ENCODE measurements at places on chromosomes 16 and 17.

DNA sequence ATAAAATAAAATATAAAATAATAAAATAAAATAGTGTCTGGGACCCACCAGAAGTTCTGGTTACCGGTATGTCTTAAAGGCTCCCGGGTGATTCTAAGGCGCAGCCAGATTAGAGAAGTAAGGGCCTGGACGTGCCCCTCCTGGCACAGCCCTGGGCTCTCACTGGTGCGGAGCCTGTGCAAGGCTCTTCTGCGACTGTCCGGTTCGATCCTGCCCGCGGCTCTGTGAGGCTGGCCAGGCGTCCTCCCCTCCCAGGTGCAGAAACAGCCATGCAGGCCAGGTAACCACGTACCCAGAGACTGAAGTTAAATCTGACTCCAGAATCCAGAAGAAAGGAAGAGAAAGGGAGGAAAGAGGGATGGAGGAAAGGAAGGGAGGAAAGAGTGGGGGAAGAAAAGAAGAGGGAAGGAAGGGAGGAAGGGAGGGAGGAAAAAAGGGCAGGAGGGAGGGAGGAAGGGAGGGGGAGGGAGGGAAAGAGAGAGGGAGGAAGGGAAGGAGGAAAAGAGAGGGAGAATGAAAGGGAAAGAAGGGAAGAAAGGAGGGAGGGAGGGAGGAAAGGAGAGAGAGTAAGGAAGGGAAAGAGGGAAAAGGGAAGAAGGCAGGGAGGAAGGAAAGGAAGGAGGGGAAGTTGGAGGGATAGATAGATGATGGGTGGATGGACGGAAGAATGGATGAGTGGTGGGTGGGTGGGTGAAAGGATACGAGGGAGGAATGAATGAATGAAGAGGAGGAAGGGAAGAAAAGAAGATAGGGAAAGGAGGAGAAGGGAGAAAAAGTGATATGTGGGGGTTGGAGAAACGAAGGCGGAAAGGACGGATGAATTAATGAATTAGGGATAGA, 42.3 kb downstream of the C16orf82 start:
- no peak for DNase-seq

DNA sequence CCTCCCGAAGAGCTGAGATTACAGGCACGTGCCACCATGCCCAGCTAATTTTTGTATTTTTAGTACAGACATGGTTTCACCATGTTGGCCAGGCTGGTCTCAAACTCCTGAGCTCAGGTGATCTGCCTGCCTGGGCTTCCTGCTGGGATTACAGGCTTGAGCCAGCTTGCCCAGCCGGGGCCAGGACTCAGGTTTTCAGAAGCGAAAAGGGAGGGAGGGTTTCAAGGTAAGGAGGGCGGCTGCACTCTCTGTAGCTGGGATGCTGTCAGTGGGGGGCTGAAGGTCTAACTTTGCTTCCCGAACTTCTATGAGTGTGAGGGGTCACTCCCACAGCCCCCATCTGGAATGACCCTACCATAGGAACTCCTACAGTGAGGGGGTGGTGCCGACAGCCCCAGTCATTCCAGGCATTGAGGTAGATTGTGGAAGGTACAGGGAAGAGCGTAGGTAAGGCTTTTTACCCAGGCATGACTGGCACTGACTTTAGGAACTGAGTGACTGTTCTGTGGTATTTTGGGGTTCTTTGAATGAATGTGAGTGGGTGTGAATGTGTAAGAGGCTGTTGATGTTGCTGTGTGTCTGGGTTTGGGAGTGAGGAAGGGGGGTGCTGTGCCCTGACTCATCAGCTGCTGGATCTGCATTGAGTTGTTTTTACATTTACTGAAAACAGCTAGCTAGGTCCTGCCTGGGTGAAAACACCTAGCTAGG, 3.8 kb upstream of the C1QL1 start:
- DNase-seq, result peak; percentile 48

GRCh38 chr17:20991276-20992037, 51.4 kb downstream of the USP22 start:
- no peak for DNase-seq

GRCh38 chr16:86572606-86573005, 5.7 kb upstream of the FOXL1 start:
- DNase-seq, result no peak

- DNase-seq, result no peak
Measured at GRCh38 chr17:81298325-81298990, 3.4 kb upstream of the SLC38A10 start.

- no peak for DNase-seq
Measured at GRCh38 chr16:47069313-47069712, 74.4 kb downstream of the NETO2 start.

DNA sequence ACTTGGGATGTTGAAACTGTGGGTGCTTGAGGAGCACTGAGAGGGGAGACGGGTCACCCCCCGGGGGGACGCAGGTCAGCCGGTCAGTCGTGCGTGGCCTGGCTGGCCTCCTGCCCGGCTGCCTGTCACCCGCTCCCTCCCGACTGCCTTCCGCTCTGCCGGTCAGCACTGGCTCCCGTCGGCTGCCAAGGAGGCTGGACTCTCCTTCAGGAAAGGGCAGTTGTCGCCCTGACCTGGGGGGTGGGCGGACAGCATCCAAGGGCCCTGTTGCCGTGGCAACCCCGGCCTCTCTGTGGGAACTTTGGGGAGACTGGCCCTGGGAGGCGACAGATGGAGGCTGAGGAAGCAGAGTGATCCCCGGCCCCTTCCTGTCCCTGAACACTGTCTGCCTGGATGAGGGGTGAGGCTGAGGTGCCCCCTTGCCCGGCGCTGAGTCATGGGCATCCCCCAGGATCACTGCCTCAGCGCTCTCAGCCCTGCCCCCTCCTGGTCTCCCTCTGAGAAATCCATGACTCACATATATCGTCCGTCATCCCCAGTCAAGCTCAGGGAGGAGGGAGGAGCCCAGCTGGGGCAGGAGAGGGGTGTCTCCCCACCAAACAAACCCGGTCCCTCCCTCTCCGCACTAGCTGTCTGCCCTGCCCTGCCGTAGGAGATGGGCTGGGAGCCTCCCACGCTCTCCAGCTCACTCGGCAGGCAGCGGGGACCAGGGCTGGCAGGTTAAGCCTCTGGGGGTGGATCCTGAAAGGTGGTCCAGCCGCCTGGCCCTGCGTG, at the start of gene ADGRG1:
Gene ADGRG1, plus strand, starts transcription at position 623 of the 774 bp plus-strand sequence. CDS start 21,658 bp downstream, outside the sequence.
- no peak for DNase-seq

DNA sequence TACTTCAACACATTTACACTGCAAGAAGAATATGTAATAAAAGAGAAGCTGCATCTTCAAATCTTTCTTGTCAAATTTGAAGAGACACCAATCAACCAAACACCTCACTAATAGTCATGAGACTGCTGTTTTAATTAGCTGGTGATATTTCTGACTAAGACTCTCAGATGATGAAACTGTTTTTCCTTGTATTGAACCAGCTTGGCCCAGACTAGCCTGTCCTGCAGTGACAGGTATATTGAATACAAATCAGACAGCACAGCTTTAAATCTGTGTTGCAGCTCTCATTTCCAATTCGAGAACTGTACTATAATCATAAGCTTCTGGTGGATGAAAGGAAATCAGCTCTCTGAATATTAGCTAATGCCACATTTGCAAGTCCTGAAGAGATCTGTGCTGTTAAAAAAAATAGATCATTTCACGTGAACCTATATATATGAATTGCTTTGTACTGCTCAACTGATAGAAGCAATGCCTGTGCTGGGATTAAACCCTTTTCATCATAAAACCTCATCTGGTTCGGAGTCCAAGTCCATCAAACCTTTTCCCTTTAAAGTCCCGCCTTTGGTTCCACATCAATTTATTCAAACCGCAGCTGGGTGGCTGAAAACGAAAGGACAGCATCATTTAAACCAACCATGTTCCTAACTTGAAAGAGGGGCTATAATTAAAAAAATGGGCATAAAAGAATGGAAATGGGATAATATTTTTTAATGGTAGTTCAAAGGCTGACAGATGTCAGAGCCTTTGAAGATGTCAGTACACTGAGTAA, 306.2 kb downstream of the CEP112 start:
- DNase-seq, result no peak

GRCh38 chr16:78045865-78046581, 23.7 kb downstream of the CLEC3A start:
- peak; percentile 13 for DNase-seq

- DNase-seq, result no peak
Measured at GRCh38 chr17:81713004-81713555, 996 bp downstream of the SLC25A10 start.

- DNase-seq, result no peak
Measured at GRCh38 chr17:82444941-82445521, 5.5 kb downstream of the CYBC1 start.

GRCh38 chr17:32962320-32962711, 29.3 kb upstream of the SPACA3 start:
- no peak for DNase-seq

- DNase-seq, result peak; percentile 51
Measured at GRCh38 chr17:79997011-79997660, 38.5 kb downstream of the TBC1D16 start.

DNA sequence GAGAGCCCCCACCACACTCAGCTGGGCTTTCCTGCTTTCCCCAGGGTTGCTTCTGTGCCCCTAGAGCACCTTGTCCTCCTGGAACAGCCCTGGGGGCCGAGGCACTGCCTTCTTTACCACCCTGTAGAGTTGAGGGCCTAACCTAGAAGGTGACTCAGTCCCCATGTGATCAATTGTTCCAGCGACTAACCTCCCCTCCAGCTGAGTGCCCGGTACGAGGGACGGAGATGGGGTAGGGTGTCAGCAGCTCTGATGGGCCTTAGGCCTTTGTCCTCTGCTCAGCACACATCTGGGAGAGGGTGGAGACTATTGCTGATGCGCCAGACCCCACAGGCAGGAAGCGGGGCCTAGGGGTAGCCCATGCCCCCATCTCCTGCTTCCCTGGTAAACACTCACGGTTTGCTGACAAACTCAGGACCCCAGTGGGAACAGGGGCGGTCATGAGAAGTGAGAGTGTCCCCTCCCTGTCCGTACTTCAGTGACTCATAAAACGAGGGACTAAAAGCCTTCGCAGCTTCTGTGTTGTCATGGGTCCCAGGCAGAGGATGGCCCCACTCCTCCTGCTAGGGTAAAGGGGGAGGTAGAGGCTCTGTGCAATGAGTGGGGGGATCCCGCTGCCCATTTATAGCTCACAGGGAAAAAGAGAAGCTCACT, 33.1 kb downstream of the NECAB2 start:
- DNase-seq, result no peak

GRCh38 chr16:56561126-56561525, 3.7 kb upstream of the MT4 start:
- no peak for DNase-seq

DNA sequence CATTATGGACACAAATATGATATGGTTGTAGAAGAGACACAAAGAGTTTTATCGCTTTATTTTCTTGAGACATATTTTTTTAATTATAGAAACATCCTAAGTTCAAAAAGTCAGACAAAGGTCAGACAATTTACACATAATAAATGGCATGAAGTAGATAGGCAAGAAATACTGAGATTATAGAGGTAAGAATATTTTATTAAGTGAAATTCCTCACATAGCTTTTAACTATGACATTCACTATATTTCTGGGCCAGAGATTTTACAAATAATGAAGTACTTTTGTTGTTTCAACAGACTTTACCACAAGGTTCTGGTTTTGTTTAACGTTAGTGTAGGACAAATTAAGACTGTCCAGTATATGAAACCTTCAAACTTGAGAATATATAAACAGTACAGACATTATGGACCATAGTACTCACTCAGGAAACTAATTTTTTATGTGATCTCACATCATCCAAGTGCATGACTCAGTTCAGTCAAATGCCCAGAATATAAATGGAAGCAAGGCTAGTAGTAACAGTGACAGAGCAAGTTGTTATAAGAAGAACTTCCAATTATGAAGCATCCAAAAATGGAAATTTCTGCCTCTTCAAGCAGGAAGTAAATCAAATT, 394.8 kb downstream of the KCNJ2 start:
- no peak for DNase-seq

GRCh38 chr16:11329071-11329491, 16.2 kb upstream of the RMI2 start:
- DNase-seq, result no peak

DNA sequence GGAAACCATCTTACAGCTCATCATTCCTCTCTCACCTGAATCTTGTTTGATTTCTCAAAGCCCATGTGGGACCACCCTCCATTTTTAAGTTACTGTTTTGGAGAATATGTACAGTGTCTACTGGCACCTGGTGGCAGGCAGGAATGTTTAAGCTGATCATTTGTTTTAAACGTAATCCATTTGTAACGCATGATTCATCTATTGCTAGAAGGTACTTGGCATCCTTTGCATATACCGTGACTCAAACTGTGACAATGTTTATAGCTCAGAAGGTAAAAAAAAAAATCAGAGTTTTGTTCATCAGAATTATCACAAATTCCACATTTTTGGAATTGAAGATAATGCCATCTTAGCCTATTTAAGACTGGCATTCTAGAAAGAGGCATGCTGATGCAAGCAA, 1007.5 kb upstream of the EEF2KMT start:
- DNase-seq, result no peak

DNA sequence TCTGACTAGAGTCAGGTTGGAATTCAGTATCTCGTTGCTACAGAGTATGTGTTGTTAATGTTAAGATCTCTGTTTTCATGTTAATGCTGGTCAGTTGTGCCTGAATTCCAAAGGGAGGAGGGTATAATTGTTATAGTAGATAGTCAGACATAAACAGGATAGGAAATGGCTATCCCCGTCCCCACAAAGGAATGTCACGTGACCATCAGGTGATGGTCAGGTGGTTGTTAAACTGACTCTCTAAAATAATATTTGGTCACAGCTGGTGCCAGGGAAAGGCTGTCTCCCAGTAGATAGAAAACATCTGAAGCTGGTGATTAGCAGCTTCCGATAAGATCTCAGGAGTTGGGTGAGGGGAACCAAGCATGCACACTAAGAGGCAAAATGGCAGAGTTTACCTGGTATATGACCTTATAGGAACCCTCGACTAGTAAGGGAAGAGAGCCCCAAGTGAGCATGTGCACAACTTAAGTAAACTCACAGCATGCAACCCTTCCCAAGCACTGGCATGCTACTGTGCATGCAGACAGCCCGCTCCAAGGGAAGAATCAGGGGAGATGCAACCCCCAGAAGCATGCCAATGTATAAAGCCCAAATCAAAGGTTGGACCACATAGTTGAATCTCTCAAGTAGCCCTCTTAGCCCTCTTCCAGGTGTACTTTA, 27.4 kb upstream of the SLC6A2 start:
- DNase-seq, result no peak

- DNase-seq, result no peak
Measured at GRCh38 chr17:55414983-55415382, 6.7 kb downstream of the MMD start.

- no peak for DNase-seq
Measured at GRCh38 chr16:11201498-11202259, 54.3 kb downstream of the SOCS1 start.

- no peak for DNase-seq
Measured at GRCh38 chr16:79519448-79519847, 81.1 kb downstream of the MAF start.
